ENCODE measurements at places on chromosomes 5 and 9.

DNA sequence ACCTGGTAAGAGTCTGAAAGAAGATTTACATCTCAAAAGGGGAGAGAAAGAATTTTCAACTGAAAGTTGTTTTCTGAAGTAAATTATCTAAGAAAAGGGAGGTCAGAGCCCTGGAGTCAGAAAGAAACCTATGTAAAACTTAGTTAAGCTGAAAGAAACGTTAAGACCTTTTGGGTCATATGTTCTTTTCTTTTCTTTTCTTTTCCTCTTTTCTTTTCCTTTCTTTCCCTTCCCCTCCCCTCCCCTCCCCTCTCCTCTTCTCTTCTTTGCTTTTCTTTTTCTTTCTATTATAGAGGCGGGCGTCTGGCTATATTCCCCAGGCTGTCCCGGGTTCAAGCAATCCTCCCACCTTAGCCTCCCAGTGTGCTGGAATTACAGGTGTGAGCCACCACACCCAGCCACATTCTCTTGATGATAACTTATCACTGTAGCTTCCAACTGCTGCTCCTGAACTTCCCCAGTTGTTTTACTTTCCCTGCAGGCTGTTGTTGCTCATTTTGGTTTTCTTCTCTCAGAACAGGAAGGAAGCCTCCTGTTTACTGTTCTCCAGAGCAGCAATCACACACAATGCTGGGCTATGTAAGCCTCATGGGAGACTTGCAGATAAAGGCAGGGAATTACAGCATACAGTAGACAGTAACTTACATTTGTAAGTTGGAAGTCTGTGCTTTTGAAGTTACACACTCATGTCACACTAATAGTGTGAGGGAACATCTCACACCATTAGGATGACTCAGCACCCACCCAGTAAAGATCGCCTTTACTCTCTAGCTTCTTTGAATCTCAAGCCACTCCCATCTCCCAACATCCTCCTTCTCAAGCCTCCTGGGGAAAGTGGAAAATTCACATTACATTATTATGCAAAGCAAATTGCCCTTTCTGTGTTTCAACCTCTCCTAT lies 2216.6 kb upstream of the WWC1 start:
- DNase-seq = no peak

- no peak for DNase-seq
Measured at GRCh38 chr5:93252165-93252564, 328.9 kb downstream of the NR2F1-AS1 start.

- no peak for DNase-seq
Measured at GRCh38 chr9:5621327-5621726, 7.6 kb upstream of the RIC1 start.

- no peak for DNase-seq
Measured at GRCh38 chr9:88802533-88802932, 188.7 kb upstream of the S1PR3 start.

GRCh38 chr9:33697171-33697570 lies 98.2 kb upstream of the PRSS3 start:
- DNase-seq = no peak

- no peak for DNase-seq
Measured at GRCh38 chr5:168022446-168023169, 268.8 kb upstream of the WWC1 start.

- DNase-seq = no peak
Measured at GRCh38 chr9:20242510-20243189, 379.6 kb downstream of the MLLT3 start.

DNA sequence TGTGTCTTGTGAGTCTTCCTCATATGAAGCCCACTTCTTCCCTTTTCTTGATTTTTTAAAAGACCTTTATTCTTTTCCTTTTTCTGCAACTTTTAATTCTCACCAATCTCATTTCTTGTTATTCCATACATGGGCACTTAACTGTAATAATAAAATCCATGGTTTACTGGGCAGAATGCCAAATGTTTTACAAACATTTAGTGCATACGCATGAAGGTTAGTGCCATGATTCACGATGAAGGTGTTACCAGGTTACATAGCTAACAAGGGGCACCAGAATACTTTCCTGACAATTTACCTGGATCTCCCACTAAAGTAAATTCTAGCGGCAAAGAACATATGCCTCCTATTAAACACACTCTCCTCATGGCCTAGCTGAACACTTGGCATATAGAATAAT lies 28.5 kb downstream of the MAN2A1 start:
- no peak for DNase-seq

- no peak for DNase-seq
Measured at GRCh38 chr9:97892421-97892820, 29.9 kb downstream of the TRMO start.

DNA sequence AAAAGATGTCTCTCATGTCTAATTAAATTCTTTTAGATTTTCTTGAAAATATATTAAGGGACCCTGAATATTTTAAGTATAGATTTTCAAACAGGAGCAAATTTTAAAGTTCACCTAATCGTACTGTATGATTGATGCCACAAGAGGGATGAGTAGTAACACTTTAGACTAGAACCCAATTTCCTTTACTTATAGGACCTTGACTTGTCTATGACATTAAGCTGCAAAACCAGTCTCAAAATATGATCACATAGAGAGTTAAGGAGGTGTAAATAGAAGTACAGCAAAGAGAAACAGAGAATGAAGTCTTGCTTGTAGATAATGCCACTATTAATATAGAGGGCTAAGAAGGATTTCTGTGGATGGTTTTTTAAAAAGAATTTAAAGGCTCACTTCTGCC lies 312.9 kb upstream of the PRR16 start:
- DNase-seq = no peak

DNA sequence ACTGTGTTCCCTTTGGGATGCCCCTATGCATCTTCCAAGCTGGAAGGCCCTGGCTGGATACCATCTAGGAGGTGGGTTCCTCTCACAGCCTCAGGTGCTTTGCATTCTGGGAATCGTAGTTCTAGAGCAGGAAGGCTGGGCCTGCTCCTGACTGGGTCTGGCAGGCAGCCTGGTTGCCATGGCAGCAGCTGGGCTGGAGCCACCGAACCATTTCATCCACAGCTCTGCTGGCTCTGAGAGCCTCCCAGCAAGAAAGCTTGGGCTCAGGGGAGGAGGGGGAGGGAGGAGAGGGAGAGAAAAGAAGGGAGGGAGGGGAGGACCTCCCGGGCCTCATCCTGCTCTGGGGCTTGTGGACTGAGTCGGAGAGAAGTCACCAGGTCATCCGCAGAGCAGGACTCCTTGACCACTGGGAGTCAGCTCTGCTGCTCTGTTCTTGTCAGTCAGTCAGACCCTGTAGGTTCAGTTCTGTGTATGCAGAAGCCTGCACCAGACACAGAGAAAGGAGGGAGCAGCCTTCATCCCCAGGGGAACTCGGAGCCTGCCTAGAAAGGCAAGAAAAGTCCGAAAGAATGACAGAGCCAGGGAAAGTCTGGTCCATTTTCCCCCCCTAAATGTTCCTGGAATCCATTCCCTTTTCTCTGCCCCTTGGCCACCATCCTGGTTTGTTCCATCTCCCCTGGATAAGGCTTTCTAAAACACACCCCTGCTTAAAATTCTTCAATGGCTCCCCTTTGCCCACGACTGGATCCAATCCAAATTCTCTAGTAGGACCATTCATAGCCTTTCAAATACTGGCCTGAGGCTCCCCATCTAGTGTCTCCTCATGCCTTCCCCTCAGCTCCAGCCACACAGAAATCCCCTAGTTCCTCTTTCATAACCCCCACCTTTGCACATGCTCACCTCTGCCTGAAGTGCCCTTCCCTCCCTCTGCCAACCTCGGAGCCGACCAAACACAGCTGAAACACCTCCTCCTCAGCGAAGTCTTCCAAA lies 65.4 kb upstream of the ARAP3 start:
- DNase-seq = peak; percentile 94

GRCh38 chr9:90086101-90086511 lies 481.3 kb downstream of the GADD45G start:
- no peak for DNase-seq

DNA sequence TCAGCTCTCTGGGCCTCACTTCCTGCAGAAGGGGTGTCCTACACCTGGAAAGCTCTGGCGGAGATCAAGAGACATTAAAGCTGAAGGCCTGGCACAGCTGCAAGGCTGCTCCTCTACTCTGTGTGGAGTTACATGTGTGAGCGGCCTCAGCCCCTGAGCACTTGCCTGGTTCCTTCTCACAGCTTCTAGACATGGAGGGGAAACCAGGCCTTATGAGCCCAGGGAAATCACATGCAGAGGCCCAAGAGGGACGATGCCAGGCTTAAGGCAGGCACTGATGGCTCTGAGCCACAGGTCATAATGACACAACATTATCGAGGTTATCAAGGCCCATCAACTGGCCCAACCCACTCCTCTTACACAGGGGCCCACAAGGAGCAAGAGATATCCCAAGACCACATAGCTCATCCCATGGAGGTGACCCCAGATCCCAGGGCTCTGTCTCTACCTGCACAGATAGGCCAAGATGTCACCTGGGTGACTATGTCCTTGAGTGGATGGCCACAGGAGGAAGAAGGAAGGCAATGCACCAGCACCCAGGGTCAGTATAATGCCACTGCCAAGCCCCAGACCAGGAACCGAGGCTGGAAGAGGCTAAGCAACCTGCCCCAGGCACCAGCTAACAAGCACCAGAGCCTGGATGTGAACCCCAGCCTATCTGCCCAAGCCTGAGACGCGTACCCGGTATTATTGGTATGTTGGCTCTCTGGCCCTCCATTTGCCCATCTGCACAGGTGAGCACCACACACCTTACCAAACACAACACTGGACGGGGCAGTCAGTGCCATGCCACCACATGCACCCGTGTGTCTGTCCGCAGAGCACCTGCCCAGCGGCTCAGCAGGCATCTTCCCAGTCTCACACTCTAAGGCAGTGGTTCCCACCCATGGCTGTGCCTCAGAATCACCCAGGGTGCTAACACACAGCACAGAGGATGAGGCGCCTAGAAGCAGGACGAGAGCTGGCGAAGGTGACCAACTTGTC lies 143.3 kb downstream of the GABBR2 start:
- no peak for DNase-seq

DNA sequence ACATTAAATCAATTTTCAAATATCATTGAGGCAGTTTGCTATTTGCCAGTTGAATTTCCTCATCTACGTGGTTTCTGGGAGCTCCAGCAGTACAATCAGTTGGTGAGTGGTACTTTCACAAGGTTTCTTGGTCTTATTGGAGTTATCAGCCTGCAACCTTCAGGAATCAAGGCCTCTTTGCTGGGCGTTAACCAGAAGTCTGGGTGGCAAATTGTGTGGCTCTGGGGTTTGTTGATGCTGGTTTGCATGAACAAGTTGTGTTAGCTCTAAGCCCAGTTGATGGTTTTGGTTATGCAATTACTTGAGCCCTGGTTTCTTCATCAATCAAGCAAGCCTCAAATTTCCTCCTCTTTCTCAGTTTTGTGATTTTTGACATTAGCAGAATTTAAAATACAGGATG lies 152.9 kb upstream of the ANKRD55 start:
- DNase-seq = no peak

All from anterior cingulate cortex (tissue), 58 donors.